ENCODE measurements at places on chromosomes 12 and 14.
A peak's percentile ranks its signal among the peaks of the same experiment; 100 is the strongest.

GRCh38 chr12:6115389-6115788 lies 9.1 kb downstream of the VWF start:
- no peak for DNase-seq

GRCh38 chr12:109861689-109862314 lies 18.5 kb downstream of the GLTP start:
- DNase-seq, result no peak

DNA sequence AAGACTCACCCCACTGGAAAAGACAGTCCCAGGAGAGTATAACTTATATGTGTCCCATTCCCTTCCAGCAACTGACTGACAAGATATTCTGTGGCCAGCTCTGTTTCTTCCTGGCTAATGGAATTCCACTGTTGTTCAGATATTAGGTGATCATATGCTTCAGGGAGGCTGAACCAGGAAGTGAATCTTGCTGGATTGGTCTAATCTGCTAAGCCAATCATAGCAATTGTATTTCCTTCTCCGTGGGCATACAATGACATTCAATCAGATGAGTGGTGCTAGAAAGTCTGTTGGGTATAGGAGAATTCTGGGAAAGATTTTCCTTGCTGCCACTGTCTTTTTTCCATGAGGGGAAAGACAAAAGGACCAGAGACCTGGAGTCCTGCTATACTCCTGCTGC lies 12.1 kb downstream of the PYGL start:
- no peak for DNase-seq

GRCh38 chr14:61625165-61625564 lies 70.1 kb upstream of the HIF1A start:
- no peak for DNase-seq

- DNase-seq, result no peak
Observed at GRCh38 chr14:40576880-40577478, 1029.7 kb upstream of the LRFN5 start.

DNA sequence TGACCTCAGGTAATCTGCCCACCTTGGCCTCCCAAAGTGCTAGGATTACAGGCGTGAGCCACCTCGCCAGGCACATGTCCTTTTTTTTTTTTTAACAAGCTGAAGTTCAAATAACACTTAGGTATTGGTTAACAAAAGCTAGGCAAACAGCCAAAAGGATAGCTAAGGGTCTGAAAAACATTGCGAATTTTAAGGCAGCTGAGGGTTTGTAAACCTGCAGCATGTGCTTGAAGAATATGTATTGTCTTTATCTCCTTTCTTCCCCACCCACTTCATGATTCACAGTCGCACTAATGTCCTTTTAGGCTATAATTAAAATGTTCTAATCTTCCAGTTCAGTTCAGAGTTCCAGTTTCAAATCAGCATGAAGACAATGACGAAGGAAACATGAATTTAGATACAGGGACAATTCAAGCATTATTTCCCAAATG lies 30.1 kb upstream of the CERS5 start:
- peak; percentile 22 for DNase-seq

GRCh38 chr14:104290756-104291122 lies 152.4 kb downstream of the KIF26A start:
- DNase-seq, result no peak

- DNase-seq, result no peak
Observed at GRCh38 chr12:49138587-49138986, 7.4 kb upstream of the TUBA1B start.

DNA sequence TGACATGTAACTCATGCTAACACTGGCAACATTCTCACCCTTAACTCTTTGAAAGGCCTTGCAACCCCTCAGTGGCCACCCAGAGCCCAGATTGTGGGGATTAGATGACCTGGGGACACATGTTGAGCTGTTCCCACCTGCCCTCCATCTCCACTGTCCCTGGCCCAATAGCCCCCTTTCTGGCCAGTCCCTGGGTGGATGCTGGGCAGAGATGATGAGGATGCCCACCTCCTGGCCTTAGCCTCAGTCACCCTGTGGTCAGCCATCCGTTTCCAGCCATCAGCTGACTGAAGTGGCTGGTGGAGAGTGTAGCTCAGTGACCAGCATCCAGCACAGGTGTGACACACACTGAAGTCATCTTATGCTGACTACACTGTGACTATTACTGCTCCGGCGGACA lies 4.7 kb downstream of the ANHX start:
- no peak for DNase-seq

DNA sequence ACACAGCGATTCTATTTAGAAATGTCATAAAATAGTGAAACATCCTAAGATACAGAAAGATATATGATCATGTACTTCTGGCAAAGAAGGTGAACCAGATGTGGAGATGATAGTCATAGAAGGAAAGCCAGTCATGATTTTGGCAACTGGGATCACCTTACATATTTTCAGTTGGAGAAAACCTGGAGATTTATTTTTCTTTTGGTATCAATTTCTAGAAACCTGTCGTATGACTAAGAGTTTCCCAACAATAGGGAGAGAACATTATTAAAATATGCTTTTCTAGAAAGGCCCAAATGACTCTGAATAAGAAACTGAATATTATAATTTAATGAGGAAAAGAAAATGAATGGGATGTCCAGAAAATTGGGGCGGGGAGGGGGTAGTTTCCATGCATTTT lies 396.4 kb downstream of the ZFP36L1 start:
- DNase-seq, result no peak

Data from NCI-H1092 (cell line).